ENCODE measurements at places on chromosomes 2 and 18.

DNA sequence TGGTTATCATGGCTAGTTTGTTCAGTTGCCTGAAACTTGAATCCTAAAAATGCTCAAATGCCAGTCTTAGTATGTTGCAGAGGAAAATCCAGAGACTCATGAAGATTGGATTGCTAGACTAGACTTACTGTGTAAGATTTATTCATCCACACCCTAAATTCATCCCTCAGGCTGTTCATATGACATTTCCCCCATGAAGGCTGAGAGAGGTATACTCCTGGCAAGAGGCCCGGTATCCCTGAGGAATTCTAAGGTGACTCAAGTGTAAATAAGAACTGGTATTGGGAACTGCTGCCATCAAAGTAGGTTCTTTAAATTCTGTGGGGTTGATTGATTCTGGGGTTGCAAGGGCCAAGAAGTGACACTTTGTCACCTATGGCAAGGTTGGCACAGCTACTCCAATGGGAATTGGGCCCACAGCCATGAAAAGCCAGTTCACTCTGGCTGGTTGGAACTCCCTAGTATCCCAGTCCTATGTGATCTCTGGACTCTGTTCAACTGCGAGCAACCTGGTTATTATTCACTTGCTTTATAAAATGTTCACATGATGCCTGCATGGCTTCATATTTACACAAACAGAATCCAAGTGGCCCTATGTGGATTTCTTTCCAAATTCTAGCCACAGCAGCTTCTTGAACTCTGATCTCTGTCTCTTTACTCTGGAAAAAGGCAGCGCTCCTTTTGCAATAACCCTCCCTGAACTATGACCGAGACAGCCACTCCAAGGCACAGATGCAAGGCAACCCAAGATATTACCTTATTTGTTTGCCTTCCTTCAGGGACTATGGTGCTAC, 429.1 kb downstream of the CBLN2 start:
- peak; percentile 43 for DNase-seq

DNA sequence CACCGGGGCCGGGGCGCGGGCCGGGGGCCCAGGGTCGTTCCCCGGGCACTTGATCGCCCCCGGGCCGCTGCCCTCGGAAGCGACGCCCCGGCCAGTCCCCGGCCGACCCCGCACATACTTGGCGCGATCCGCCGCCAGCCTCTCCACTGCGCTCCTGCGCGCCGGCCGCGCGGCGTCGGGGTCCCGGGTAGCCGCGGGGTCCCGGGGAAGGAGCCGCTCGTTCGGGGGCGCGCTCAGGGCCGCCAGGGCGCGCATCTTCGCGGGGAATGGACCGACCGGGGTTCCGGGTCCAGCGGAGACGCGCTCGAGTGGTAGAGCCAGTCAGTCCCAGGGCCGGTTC, 204 bp downstream of the FAM110C start:
- no peak for DNase-seq

DNA sequence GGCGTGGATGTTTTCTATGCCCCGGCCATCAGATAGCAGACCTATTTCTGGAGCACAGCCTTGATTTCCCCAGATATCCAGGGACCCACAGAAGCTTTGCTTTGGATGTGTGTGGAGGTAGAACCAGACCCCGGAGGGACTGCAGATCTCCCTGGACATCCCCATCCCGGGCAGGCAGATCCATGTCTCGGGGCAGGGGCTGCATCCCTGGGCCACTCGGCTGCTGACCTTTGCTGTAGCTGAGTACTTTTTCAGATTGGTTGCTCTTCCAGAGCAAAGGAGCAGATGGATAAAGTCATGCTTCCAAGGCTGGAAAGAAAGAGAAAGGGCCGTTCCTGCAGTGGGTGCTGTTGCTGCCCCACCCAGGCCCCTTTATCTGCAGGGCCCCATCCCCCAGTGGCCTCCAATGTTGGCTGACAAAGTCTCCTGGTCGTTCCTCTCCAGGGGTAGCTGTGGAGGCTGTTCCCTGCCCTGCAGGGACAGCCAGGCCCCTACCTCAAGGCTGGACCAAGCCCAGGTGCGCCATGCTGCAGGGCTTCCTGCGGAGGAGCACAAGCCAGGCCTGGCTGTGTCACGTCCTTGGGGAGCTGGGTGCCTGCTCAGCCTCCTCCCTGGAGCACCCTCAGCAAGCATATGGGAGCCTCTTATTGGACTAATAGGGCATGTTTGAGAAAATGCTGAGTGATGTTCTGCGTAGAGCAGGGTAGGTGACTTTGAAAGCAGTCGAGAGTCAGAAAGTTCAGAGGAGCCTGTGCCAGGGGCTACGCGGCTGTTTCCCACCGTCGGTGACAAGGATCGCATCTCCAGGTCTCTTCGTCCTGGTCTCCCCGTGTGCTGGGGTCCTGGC, 68.4 kb downstream of the TPO start:
- DNase-seq = no peak

- no peak for DNase-seq
Observed at GRCh38 chr2:4693266-4693665, 989.9 kb downstream of the DCDC2C start.

GRCh38 chr2:186862869-186863709, 14.1 kb upstream of the ZSWIM2 start:
- DNase-seq = no peak

GRCh38 chr2:173872714-173873113, 92.5 kb downstream of the SP3 start:
- peak; percentile 4 for DNase-seq

DNA sequence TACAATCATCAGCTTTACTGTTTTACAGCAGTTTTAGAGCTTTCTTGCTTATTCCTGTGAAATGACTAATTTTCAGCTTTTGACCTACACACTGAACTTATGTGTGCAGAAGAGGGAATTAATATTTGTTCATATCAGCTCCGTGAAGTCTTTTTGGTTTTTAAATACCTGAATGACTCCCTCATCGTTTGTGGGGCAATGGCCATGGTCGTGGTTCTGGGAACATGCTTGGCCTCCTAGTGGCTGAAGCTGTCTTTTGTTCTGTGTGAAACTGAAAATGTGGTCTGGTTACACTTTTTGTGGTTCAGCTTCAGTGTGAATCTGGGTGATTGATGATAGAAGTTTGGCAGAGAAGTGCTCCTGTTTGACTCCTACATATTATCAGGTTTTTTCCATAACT, 408.1 kb downstream of the THSD7B start:
- peak; percentile 7 for DNase-seq

- DNase-seq = no peak
Observed at GRCh38 chr2:33258387-33258786, 218.1 kb upstream of the RASGRP3 start.

DNA sequence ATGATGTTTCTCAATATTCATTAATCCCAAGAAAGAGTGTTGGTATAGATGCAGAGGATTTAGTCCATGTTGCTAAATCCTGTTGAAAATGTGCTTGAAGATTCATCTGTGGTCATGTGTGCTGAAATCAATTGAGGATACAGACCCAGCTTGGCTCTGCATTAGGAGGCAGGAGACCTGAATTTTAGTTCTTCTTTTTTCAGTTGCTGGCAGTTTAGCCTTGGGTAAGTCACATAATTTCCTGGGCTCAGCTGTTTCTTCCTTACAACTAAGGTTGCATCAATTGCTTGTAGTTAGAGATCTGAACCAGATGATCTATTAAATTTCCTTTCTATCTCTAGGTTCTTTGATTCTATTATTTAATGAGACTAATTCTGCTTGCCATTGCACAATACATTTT, 54.4 kb downstream of the SETBP1 start:
- DNase-seq = no peak

GRCh38 chr2:157611110-157611509, 17.6 kb downstream of the ACVR1C start:
- no peak for DNase-seq

DNA sequence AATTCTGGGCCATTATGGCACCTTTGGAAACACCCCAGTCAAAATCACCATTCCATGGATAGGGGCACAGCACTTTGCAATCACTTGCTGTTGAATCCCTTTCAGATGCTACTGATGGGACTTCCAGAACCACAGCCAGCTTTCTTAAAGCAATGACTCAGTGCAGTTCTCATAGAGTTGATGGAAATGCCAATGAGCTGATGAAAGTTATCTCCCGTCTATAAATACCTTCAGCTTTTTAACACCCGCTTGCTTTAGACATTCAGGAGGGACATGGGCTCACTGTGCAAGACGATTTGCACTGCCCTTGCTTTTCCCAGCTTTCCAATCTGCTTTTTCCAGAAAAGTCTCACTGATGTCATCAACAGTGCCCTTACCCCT, 66.7 kb upstream of the RPL31 start:
- DNase-seq = no peak

DNA sequence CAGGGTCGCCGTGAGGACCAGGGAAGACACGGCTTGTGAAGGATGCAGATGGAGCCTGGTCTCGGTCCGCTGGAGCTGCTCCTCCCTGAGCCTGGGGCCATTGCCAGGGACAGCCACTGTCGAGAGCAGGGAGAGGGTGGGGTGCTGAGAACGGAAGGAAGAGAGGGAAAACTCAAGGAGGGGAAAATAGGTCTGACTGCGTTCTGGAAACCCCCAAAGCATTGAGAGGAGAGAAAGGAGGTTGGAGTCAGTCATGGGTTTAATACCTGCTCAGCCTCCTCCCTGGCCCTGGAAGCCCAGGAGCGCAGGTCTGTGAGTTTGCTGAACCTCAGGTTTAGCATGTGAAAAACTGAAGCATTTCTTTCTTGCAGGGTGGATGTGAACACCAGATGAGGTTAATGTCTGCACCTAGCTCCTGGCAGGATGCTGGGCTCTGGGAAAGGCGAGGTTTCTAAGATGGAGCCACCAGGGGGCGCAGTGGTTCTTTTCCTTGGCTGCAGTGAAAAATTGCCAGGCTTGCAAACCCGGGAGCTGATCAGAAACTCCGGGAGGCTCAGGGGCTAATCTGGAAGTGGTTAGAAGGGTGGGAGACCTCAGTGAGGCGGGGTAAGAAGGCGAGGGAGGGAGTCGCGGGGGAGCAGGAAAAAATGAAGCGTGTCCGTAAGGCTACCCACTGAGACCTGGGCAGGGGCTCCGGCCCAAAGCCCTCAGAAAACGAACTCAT, 33.6 kb upstream of the RNF149 start:
- DNase-seq = peak; percentile 44

DNA sequence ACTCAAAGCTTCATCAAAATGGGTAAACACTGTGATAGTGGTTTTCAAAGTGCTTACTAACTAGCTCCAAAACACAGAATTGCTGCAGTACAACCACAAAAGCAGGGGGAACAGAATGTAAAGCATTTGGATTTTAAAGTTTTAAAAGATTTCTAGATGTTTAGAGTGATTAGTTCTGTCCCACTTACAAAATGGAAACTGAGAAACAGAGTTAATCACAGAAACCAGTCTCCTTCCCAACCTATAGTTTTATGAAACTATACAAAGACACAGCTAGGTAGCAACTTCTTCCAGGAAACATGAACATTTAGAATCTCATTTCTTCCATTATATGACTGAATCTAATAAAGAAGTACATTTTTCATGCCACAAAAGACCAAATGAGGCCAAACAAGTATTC, 73.8 kb upstream of the HNRNPA3 start:
- DNase-seq = no peak

- no peak for DNase-seq
Observed at GRCh38 chr2:37020212-37020886, 54.0 kb upstream of the STRN start.

DNA sequence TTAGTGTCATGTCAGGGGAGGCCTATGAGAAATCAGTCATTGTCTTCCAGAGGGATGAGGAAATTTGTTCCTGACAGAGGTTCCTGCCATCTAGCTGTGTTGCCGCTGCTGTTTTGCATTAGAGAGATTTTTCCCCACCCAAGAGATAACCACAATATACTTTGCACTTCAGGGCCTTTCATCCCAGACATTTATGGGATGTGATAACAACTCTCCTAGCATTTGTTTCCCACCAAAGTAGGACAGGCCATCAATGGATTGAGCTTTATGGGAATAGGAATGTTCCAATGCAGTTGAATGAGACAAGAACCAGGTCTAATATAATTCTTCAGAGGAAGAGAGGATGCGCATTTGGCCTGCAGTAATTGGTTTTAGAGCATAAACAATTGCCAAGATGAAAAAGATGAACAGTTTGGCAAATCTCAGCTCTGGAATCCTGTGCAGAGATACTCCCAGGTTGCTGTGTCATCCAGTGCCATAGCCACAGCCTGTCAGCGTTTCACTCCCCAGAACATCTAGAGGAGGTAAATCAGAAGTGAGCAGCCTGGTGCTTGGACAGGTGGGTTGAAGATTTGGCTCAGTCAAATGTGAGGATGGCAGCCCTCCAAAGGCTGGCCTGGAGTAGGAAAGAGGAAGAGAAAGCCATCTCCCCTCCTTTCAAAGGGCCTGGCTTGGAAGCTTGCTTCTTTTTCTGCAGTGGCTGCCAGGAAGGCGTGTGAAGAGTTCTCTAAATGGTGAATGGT, 93.7 kb upstream of the SETBP1 start:
- no peak for DNase-seq

DNA sequence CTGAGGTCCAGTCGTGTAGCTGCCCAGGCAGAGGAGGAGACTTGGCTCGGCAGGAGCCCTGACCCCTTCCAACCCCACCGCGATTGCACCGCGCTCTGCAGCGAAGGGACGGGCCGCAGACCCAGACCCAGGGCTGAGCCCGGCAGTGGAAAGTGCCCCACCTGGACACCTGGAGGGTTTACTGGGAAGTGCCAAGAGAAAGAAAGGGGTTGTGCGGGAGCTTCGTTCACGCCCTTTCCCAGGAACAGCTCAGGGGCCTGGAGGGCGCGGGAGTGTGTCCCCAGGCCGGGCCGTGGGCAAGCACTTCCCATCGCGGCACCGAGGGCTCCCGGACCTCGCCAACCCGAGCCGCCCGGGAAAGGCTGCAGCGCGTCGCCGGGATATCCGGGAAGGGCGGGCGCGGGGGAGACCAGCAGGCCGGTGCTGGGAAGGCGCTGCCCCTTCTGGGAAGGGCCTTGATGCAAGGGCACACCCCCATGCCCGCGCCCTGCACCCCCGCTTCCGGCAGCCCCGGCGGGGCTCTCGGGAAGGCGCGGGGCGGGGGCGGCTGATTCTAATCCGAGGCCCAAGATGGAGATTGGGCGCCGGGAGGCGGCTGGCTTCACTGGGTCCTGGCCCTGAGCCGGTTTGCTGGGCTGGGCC, 36.1 kb upstream of the MRPL33 start:
- peak; percentile 42 for DNase-seq

- no peak for DNase-seq
Observed at GRCh38 chr2:43519643-43520221, 76.1 kb downstream of the THADA start.

DNA sequence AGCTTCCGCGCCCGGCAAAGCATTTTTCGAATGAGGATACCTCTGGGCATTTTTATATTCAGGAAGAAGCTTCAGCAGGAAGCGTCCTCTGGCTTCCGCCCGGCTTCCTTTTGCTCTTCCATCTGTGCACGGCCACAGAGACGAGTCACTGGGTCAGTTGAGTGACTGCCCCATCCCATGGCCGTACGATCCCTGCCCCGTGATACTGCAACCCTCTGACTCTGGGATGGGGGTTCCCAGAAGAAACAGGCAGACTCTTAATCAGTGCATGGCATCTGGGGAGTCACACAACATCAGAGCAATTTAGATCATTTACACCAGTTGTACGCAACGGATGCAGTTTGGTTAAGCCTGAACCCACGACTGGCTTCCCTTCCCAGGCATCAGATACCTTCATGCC, 40.9 kb downstream of the SLC4A3 start:
- no peak for DNase-seq

- peak; percentile 69 for DNase-seq
Observed at GRCh38 chr2:85577386-85578242, at the start of gene VAMP8. Gene VAMP8 (plus strand): TSS chr2:85577586. CDS start chr2:85577647, 61 bp downstream.

GRCh38 chr2:46032161-46032813, 264.9 kb upstream of the EPAS1 start:
- no peak for DNase-seq

All from T47D (cell line).